ENCODE measurements at places on chromosomes 2 and 18.

GRCh38 chr2:128589681-128590080, 271.0 kb upstream of the HS6ST1 start:
- H3K27ac ChIP-seq = no peak overlapping the region
- H3K27me3 ChIP-seq = no peaks in the 10 kb centered on the region
- no peaks in the 10 kb centered on the region for H3K4me1 ChIP-seq
- H3K36me3 ChIP-seq = no peaks in the 10 kb centered on the region
- peak; percentile 42 for DNase-seq

GRCh38 chr2:119112770-119113488, 45.6 kb downstream of the C1QL2 start:
- H3K27me3 ChIP-seq = no peaks in the 10 kb centered on the region
- peaks cover 13% of the 10 kb centered on the region for H3K36me3 ChIP-seq
- no peak overlapping the region for H3K4me3 ChIP-seq
- H3K4me1 ChIP-seq = peaks cover 16% of the 10 kb centered on the region

DNA sequence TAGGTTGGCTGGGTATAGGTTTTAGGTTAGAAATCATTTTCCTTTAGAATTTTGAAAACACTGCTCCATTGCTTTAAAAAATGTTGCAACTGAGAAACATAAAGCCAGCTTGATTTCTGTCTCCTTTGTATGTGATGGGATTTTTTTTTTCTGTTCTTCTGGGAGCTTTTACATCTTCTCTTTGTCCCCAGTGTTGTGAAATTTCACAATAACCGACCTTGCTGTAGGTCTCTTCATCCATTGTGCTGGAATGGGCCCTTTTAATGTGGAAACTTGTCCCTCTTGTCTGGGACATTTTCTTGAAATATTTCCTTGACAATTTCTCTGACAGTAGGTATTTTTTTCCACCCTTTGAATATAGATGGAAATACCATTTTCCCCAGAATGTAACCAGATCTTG, 44.0 kb upstream of the LAPTM4A start:
- H3K36me3 ChIP-seq = no peaks in the 10 kb centered on the region
- H3K4me3 ChIP-seq = no peak overlapping the region
- H3K4me1 ChIP-seq = no peaks in the 10 kb centered on the region
- no peak overlapping the region for H3K27ac ChIP-seq
- no peak for DNase-seq
- no peaks in the 10 kb centered on the region for H3K27me3 ChIP-seq

GRCh38 chr2:138648606-138649005, 131.6 kb downstream of the NXPH2 start:
- peaks cover 18% of the 10 kb centered on the region for H3K4me1 ChIP-seq
- H3K36me3 ChIP-seq = no peaks in the 10 kb centered on the region
- no peak overlapping the region for H3K4me3 ChIP-seq

Data from H9 (cell line).